ENCODE measurements at places on chromosomes 1 and 21. TPM values are rescaled to one million over a fixed set of nuclear protein-coding genes. Genes with fewer than 3 reads are reported as not detected.
A peak's percentile ranks its signal among the peaks of the same experiment; 100 is the strongest.

Gene PCBP3
- 4.3 TPM for total RNA-seq

Gene CD48
- not detected for total RNA-seq

Gene HCRTR1
- not detected for total RNA-seq

Gene RAVER2
- total RNA-seq: 24.0 TPM

DNA sequence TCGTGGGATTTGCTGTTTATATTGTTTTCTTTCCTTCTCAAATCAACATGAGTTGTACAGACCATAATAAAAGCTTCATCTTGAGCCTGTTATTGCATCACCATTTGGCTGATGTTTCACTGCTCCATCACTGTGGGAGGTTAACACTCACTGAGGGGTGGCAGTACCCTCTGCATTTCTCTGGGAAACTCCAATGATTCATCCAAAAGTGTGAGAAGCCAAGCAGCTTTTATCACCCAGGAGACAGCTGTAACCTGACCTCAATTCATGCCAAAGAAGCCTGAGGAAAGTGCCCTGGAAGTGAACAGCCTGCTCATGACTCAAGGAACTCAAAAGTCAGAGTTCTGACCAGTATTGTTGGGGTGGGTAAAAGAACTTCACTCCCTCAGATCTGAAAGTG, 84.1 kb downstream of the GPR88 start:
- no peaks in the 10 kb centered on the region for H3K27me3 ChIP-seq
- no peak for DNase-seq
- peaks cover 15% of the 10 kb centered on the region for H3K4me1 ChIP-seq
- H3K36me3 ChIP-seq: no peaks in the 10 kb centered on the region

GRCh38 chr1:1777950-1778662, at the start of gene NADK:
NADK (minus strand) TSS chr1:1778470; CDS start chr1:1765406, 13,064 bp downstream.
- H3K36me3 ChIP-seq: no peaks in the 10 kb centered on the region
- peak; percentile 82 for DNase-seq
- peaks cover 20% of the 10 kb centered on the region for H3K4me1 ChIP-seq

DNA sequence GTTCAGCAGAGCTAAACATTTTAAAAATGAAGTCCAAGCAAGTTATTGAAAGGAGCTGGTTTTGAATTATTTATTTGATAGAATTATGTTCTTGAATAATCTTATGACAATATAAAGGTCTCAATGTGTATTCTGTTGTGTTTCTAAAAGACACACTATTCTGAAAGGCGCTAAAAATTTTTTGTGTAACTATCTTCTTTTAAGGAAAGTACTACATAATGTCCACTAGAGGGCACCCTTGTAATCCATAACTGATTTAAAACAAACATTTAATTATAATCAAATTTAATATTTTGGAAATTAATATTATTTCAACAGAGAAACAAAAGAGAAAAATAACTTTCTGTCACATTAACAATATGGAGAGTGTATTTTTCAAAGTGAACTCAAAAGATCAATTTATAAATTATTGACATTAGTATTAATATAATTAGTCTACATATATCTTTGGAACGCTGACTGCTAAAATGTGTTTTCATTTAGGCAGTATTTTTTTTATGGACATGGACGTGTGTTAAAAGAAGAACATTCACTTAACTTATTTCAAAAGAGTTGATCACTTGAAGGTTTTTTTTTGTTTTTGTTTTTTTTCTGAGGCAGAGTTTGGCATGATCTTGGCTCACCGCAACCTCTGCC, 248.4 kb downstream of the DENND1B start:
- H3K27me3 ChIP-seq: no peaks in the 10 kb centered on the region
- H3K36me3 ChIP-seq: no peaks in the 10 kb centered on the region
- no peaks in the 10 kb centered on the region for H3K4me1 ChIP-seq
- no peak overlapping the region for H3K27ac ChIP-seq
- peak; percentile 57 for DNase-seq

DNA sequence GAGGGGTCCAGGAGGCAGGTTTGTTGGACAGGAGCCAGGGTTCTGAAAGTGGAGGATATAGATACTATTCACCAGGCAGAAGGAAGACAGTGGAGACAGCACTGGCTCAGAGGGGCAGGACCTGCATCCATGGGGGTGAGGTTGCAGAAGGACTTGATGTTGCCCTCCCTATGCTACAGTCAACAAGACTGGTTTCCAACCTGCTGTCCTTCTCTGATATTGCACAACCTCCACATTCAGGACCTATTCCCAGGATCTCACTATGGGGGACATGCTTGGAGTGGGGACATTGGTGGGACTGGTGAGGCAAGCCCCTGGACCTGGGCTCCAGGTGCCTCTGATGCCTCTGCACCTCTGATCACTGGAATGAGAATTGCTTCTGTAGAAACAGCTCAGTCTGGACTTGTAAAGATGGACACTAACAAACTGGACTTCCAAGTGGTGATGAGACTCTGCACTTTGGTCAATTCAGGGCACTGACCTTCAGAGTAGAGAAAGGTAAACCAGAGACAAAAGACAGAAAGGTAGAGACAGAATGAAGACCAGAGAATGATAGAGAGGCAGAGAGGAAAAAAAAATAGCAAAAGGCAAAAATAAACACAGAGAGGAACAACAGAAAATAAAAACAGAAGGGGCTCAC, 1.6 kb downstream of the SMCP start:
- no peak overlapping the region for H3K27ac ChIP-seq
- no peaks in the 10 kb centered on the region for H3K4me1 ChIP-seq
- H3K27me3 ChIP-seq: no peaks in the 10 kb centered on the region
- DNase-seq: no peak

DNA sequence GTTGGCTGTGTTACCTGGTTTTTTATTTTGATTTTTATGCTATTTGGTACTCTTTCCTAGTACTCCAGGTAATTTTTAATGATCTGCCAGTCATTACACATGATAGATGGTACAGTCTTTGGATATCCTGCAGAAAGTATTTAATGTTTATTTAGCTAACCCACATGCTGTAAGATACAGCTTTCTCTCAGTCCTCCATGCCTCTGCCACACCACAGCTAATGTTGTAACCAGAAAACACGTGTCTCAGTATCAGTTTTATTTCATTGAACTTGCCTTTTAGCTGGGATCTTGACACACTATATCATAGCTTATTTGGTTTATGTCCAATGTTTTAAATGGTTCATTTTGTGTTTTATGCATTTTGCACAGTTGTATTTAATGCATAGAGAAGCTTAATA, 1648.4 kb downstream of the KCNT2 start:
- no peak overlapping the region for H3K4me3 ChIP-seq
- H3K36me3 ChIP-seq: no peaks in the 10 kb centered on the region
- H3K27ac ChIP-seq: no peak overlapping the region
- no peaks in the 10 kb centered on the region for H3K4me1 ChIP-seq

GRCh38 chr1:227766015-227766634, 30.9 kb downstream of the SNAP47 start:
- no peak overlapping the region for H3K27ac ChIP-seq
- H3K4me3 ChIP-seq: no peak overlapping the region
- DNase-seq: no peak
- H3K27me3 ChIP-seq: no peaks in the 10 kb centered on the region

DNA sequence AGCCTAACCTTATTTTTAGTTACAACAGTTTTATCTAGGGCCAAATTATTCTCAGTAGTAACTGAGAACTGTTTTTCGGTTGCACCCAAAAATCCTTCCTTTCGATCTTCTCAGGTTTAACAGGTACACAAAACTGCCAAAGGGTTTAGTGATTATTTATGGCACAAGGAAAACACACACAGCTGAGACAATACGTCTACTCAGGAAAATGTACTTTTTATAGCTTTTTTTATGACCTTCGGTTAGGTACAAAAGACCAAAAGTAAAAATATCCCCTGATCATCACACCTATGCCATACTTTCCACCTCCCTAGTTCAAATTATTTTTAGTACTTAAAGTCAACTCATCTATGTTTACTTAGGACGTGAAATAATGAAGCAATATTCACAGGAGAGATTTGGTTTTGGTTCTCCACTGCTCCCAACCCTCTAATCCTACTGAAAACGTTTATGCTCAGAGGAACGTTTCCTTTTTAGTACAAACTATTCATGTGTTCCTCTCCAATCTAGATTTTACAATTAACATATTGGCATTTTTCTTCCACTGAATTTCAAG, 48.7 kb downstream of the TTLL7 start:
- no peaks in the 10 kb centered on the region for H3K27me3 ChIP-seq
- no peak overlapping the region for H3K27ac ChIP-seq
- H3K4me3 ChIP-seq: no peak overlapping the region
- no peaks in the 10 kb centered on the region for H3K36me3 ChIP-seq
- no peak for DNase-seq

- no peaks in the 10 kb centered on the region for H3K36me3 ChIP-seq
- no peaks in the 10 kb centered on the region for H3K4me1 ChIP-seq
- H3K27me3 ChIP-seq: no peaks in the 10 kb centered on the region
- DNase-seq: no peak
Observed at GRCh38 chr21:23799376-23799775, 1807.9 kb downstream of the MRPL39 start.

DNA sequence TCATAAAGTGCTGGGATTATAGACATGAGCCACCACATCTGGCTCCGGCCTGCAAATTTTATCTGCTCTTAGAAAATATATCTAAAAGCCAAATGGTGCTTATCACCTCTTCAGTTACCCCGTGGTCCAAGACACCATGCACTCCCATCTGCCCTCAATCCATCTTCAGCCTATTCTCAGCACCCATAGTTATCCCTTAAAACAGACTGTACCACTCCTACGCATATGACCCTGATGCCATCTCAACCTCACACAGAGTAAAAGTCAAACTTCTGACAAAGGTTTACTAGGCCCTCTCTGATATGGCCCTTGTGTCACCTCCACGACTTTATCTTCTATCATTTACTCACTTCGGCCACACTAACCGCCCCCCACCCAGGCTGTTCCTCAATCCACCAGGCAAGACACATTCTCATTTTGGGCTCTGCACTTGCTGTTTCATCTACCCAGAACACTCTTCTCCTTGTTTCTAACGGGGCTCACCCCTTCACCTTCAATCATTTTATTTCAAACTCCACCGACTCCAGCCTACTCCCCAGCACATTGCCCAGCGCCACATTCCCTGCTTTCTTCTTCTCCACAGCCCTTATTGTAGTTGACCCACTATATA, 33.0 kb downstream of the USP48 start:
- H3K27me3 ChIP-seq: no peaks in the 10 kb centered on the region
- peaks cover 40% of the 10 kb centered on the region for H3K36me3 ChIP-seq
- no peaks in the 10 kb centered on the region for H3K4me1 ChIP-seq
- no peak overlapping the region for H3K4me3 ChIP-seq
- DNase-seq: no peak

DNA sequence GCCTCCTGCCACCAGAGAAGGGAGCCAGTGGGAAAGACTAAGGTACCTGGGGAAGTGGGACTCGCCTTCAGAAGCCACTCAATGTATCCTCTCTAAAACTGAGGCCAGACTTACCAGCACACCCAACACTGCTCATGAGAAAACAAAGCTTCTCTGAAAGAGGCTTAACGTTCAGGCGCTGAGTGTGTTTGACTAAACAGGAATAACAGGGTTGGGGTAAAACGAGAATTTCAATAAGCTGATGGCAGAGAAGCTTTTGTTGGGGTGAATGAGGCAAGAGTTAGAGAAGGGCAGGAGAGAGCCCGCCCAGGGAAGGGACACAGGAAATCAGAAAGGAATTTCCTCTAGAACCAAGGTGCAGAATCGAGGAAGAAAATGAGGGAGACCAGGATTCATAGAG, 1.7 kb upstream of the SPRR3 start:
- no peaks in the 10 kb centered on the region for H3K27me3 ChIP-seq
- H3K4me3 ChIP-seq: no peak overlapping the region
- H3K36me3 ChIP-seq: no peaks in the 10 kb centered on the region
- no peak overlapping the region for H3K27ac ChIP-seq

DNA sequence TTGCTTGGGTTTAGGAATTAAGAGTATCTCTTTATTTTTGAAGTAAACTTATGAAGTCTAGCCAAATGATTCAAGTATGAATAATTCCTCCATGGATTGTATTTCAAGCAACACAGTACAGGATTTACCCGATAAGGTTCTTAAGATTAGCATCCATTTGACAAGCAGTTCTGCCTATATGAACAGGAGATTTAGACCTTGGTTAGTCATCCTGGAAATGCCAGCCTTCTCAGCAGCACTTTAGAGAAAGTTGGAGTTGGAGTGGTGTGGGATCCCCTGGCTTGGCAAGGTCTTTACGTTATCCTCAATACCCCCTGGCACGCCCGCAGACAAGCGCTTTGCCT, 1.6 kb downstream of the BCAR3 start:
- peaks cover 41% of the 10 kb centered on the region for H3K27me3 ChIP-seq
- no peaks in the 10 kb centered on the region for H3K4me1 ChIP-seq
- H3K36me3 ChIP-seq: no peaks in the 10 kb centered on the region
- no peak overlapping the region for H3K4me3 ChIP-seq
- DNase-seq: peak; percentile 50

DNA sequence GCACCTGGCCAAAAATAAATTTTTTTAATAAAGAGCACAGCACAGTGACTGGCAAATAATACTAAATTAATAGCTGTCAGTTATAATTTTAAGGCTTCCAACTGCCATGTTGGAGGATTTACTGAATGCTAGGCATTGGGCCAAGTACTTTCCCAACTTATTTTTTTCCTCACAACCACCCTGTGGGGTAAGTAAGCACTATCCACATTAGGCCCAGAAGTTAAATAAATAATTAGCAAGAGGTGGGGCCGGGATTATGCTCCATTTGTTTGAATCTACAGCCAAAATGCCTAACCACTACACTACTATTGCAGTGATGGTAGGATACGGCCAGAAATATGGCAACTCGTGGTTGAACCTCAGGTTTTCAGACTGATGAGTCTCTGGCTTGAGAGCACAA, 4.6 kb upstream of the TRNAU1AP start:
- no peak overlapping the region for H3K4me3 ChIP-seq
- no peak overlapping the region for H3K27ac ChIP-seq
- H3K27me3 ChIP-seq: no peaks in the 10 kb centered on the region
- DNase-seq: peak; percentile 33
- H3K36me3 ChIP-seq: no peaks in the 10 kb centered on the region
- H3K4me1 ChIP-seq: no peaks in the 10 kb centered on the region

GRCh38 chr1:47407481-47407880, 8.6 kb upstream of the FOXE3 start:
- no peaks in the 10 kb centered on the region for H3K36me3 ChIP-seq
- DNase-seq: no peak
- H3K27me3 ChIP-seq: peaks cover 54% of the 10 kb centered on the region
- no peaks in the 10 kb centered on the region for H3K4me1 ChIP-seq

- peak; percentile 63 for DNase-seq
- H3K27ac ChIP-seq: peak within 1 kb of the TSS; percentile 41
- H3K4me1 ChIP-seq: peaks cover 14% of the 10 kb centered on the region
- peak within 1 kb of the TSS; percentile 82 for H3K4me3 ChIP-seq
Observed at GRCh38 chr1:226870401-226871279, at the start of gene PSEN2. PSEN2 (plus strand) TSS chr1:226870616; CDS start chr1:226881908, 11,292 bp downstream.

Data from cardiac muscle cell (in vitro differentiated cells and primary cell).